Activated T-cell treated with anti-CD3 and anti-CD28 coated beads, Interleukin-2, amount 50 U/mL, for 72 hours (primary cell): ENCODE measurements at places on chromosomes 1 and 21.
A peak's percentile ranks its signal among the peaks of the same experiment; 100 is the strongest.

DNA sequence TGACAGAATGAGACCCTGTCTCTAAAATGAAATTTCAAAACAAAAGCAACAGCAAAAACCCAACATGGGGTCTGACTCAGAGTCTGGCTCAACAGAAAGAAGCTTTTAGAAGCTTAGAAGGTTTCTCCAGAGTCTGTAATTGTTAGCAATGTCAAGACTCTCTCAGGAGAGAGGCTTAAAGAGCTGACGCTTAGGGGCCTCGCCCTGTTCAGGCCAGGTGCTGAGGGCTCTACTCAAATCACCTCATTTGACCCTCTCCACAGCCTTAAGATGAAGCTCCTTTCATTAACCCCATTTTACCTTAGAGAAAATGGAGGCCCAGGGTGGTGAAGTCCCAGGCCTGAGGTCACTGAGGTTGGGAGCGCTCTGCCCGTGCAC is 5.3 kb upstream of the KIF17 start:
- no peak for DNase-seq
- no peaks in the 10 kb centered on the region for H3K36me3 ChIP-seq
- peaks cover 22% of the 10 kb centered on the region for H3K27me3 ChIP-seq
- H3K27ac ChIP-seq: no peak overlapping the region
- H3K4me1 ChIP-seq: no peaks in the 10 kb centered on the region

DNA sequence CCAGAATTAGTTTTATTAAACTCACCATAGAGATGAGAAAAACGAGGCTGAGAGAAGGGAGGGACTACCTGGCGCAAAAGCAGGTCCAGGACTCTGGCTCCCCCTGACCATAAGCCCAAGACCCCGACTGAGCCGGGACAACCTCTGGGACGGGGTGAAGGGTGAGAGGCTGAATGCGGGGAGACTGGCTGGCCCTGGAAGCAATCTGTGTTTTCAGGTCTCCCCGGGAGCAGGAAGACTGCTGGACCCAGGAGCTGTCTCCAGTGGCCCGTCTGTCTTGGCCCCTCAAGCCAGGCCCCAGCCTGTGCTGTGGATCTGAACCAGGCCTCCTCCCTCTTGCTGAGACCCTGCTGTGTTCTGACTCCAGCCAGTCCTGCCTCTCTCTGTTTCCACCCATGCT is 240.8 kb downstream of the TRABD2B start:
- no peak for DNase-seq
- no peak overlapping the region for H3K27ac ChIP-seq
- H3K36me3 ChIP-seq: no peaks in the 10 kb centered on the region
- peaks cover 9% of the 10 kb centered on the region for H3K27me3 ChIP-seq
- H3K4me1 ChIP-seq: no peaks in the 10 kb centered on the region

DNA sequence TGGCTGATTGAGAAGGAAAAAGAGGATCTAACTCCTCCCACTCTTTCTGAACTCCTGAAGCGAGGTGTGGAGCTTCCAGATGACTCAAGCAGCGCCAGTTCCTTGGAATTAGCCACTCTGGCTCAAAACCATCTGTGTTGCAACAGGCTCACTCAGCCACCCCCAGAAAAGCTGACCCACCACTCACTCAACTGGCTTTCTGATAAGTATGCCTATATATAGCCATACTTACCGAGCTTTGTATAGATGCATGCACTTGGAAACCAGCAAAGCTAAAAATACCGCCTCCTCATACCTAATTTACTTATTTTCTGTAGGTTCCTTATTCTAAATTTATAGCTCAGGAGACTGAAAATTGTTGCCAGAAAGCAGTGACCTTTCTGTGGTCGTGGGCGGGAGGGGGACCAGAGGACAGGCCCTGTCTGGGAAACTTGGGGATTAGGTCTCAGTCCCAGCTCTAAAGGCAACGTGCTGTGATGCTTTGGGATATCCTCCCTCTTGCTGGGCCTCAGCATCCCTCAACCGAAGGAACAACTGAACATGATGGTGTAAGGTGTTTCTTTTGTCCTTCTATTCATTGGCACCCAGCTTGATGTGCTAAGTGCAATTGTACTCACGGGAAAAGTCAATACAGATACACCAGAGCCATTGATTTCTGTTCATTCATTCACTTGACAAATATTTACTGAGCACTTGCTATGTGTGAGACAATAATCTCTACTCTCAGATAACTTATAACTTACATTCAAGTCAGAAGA is 65.7 kb downstream of the NENF start:
- H3K27me3 ChIP-seq: peaks cover 30% of the 10 kb centered on the region
- H3K4me1 ChIP-seq: no peaks in the 10 kb centered on the region
- no peak overlapping the region for H3K27ac ChIP-seq
- H3K36me3 ChIP-seq: no peaks in the 10 kb centered on the region

- no peak for DNase-seq
- H3K36me3 ChIP-seq: no peaks in the 10 kb centered on the region
- no peak overlapping the region for H3K27ac ChIP-seq
- H3K4me3 ChIP-seq: no peak overlapping the region
Measured at GRCh38 chr1:204181116-204181515, 15.0 kb upstream of the REN start.

DNA sequence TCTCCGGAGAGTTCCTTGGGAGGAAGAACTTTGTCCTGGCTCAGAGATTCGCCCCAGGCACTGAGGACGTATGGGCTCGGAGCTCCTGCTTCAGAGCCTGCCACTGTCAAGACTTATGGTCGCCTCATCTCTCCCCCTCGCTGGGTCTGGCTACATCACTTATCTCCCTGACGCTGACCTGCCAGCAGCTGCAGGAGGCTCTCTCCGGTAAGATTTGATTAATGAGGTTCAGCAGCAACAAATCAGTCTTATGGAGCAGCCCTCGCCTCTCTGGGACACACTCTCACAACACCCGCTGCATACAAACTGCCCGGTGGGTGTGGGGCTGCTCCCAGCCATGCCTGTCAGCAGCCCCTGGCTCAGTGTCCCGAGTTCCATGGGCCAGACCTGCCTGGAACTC is 297.8 kb downstream of the RRAGC start:
- peaks cover 27% of the 10 kb centered on the region for H3K27me3 ChIP-seq
- no peak overlapping the region for H3K4me3 ChIP-seq
- H3K4me1 ChIP-seq: peaks cover 68% of the 10 kb centered on the region
- H3K36me3 ChIP-seq: no peaks in the 10 kb centered on the region
- no peak for DNase-seq

DNA sequence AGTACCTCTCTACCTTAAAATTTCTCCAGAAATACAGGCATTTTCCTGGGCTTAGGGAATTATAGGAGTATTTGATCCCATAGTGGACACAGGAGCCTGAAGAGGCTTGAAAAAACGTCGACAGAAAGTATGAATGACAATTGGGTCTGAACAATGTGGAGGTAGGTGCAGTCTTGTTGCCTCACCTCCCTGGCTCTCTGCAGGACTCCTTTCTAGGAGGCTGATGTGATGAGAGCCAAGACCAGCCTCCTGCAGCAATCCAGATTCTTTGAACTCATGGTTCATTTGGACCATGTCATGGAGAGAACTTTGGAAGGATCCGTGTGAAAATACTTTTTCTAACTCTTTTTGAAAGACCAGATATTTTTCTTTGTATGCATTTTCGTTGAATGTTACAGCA is 50.5 kb upstream of the MTF2 start:
- H3K4me3 ChIP-seq: no peak overlapping the region
- peaks cover 6% of the 10 kb centered on the region for H3K27me3 ChIP-seq
- H3K4me1 ChIP-seq: peaks cover 31% of the 10 kb centered on the region
- H3K36me3 ChIP-seq: no peaks in the 10 kb centered on the region
- DNase-seq: no peak
- H3K27ac ChIP-seq: no peak overlapping the region

- peaks cover 13% of the 10 kb centered on the region for H3K4me1 ChIP-seq
- H3K36me3 ChIP-seq: no peaks in the 10 kb centered on the region
- no peak for DNase-seq
- H3K27ac ChIP-seq: no peak overlapping the region
- no peak overlapping the region for H3K4me3 ChIP-seq
- peaks cover 49% of the 10 kb centered on the region for H3K27me3 ChIP-seq
Measured at GRCh38 chr21:33035147-33035546, 9.4 kb downstream of the OLIG2 start.

DNA sequence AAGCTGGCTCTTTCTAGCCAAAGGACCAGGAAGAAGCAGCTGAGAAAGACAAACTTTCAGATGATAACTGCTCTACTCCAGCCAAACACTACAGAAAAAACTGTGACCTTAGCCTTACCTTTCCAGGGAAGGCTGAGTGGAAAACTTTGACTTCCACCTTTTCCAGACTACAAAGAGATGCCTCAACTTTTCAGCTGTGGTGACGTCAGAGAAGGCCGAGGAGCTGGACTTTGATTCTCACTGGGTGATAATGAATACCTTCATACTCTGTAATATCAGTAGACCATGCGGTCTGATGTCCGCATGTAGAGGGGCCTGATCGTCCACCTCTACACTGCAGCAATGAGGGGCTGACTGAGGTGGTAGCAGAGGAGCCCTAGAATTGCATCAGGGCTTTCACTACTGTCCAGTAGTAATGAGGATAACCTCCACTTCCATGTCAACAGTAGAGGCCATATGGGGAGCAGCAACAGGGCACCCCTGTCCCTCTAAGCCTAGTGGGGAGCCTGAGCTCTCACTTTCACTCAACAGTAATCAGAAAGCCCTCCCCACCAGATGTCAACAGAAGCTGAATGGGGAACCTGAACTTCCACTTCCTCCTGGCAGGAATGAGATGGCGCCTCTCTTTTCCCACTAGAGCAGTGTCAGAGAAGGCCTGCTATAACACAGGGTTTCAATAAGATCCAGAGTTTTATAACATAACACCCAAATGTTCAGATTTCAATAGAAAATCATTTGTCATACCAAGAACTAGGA is 28.4 kb upstream of the PADI1 start:
- peaks cover 14% of the 10 kb centered on the region for H3K4me1 ChIP-seq
- peaks cover 8% of the 10 kb centered on the region for H3K27me3 ChIP-seq
- no peak overlapping the region for H3K27ac ChIP-seq
- DNase-seq: no peak
- peaks cover 2% of the 10 kb centered on the region for H3K36me3 ChIP-seq
- H3K4me3 ChIP-seq: no peak overlapping the region

DNA sequence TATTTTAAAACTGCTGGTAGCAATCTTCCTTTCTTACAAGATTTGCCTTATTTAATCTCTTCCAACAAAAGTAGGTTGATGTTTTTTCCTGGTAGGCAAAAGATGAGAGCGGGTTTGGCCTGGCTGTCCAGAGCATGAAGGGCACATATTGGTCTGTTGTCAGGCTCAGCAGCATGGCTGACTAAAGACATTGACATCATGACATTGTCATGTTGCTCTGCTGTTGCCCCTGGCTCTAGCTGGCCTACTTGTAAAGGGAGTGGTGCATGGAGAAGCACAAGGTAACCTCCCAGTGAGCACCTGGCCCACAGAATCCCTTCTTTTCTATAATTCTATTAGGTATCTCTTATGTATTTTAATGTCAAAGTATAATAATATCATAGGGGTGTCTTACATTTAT is 23.6 kb downstream of the GNPAT start:
- H3K27me3 ChIP-seq: no peaks in the 10 kb centered on the region
- H3K4me1 ChIP-seq: no peaks in the 10 kb centered on the region
- peak overlapping the region; percentile 70 for H3K27ac ChIP-seq

DNA sequence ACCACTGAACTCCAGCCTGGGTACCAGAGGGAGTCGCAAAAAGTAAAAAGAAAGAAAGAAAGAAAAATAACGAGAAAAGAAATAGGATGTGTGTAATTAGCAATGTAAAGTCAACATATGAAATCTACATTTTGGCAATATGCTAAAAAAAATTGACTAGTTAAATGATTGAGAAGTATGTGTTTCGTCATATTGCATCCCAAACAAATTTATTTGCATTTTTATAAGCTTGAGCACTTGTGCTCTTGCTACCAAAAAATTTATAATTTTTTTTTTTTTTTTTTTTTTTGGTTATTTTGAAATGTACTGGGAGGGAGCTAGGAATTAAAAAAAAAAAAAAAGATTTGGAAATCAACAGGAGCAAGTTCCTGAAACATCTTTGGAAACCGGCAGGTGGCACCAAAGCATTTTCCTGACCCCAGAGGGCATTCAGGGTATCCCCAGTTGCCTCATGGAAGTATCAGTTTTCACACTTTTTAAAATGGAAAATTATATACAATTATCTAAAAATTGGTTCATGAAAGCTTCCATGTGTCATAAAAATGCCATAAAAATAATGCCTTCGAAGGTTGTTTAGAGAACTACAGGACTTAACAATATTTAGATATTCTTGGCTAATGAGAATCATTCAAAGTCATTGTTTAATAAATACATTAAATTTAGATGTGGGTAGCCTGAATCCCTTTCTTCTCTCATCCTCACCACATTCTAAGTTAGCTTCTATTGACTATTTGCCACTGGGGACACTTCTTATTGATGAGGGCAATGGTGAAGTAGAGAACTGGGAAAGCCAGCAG is 4.8 kb upstream of the HEATR1 start:
- no peak overlapping the region for H3K27ac ChIP-seq
- H3K4me3 ChIP-seq: no peak overlapping the region
- H3K4me1 ChIP-seq: peaks cover 14% of the 10 kb centered on the region
- peak; percentile 11 for DNase-seq
- H3K36me3 ChIP-seq: no peaks in the 10 kb centered on the region
- H3K27me3 ChIP-seq: peaks cover 7% of the 10 kb centered on the region

DNA sequence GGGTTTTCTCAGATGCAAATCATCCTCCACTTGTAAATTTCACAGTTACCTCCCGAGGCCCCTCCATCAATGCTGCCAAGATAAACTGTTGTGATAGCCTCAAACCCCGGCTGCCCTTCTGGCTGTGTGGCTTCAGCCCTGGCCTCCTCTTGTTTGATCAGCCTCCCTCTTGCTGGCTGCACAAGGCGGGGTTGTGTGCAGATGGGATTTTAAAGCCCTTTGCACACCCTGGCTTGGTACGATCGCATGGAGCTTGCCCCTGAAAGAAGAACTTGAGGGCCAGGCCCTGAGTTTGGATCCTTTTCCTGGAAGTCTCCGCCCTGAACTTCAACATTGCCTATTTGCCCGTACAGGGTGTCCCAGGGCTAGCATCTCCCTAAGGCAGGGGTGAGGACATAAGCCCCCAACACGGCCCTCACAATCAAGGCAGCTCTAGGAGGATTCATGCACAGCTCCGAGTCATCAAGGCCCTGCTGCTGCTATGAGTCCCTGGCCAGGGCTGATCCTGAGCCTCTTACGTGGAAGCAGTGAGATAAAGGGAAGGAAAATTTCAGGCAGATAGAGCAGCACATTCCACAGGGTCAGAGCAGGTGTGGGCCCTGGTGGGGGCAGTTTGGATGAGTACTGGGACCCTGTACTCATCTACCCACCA is 181.2 kb upstream of the VAMP3 start:
- H3K4me3 ChIP-seq: no peak overlapping the region
- no peak for DNase-seq
- no peaks in the 10 kb centered on the region for H3K36me3 ChIP-seq
